ENCODE measurements at places on chromosomes 5 and 9.

- DNase-seq, result no peak
These were observed 93.5 kb upstream of the TNPO1 start for GRCh38 chr5:72722792-72723452.

GRCh38 chr5:180652771-180653170 is 3.4 kb upstream of the FLT4 start:
- DNase-seq, result no peak

DNA sequence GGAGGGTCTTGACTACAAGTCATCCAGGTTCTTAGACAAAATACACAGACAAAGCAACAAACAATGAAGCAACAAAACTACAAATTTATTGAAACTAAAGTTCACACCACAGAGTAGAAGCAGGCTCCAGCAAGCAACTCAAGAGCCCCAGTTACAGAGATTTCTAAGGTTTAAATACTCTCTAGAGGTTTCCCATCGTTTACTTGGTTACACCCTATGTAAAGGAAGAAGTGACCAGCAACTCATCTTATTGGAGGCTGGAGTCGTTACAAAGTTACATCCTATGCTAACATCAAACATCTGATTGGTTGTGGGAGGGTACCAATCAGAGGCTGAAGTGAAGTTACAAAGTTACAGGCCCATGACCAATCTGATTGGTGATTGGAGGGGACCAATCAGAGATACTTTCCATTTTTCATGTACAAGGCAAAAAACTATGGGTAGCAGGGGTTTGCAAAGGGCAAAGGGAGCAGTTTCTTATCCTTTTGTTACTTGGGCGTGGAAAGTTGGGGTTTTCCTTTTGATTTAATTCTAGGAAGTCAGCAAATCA is 2292.6 kb upstream of the C9orf72 start:
- DNase-seq, result no peak

- DNase-seq, result no peak
These were observed 278.6 kb downstream of the SPOCK1 start for GRCh38 chr5:137220523-137220927.

DNA sequence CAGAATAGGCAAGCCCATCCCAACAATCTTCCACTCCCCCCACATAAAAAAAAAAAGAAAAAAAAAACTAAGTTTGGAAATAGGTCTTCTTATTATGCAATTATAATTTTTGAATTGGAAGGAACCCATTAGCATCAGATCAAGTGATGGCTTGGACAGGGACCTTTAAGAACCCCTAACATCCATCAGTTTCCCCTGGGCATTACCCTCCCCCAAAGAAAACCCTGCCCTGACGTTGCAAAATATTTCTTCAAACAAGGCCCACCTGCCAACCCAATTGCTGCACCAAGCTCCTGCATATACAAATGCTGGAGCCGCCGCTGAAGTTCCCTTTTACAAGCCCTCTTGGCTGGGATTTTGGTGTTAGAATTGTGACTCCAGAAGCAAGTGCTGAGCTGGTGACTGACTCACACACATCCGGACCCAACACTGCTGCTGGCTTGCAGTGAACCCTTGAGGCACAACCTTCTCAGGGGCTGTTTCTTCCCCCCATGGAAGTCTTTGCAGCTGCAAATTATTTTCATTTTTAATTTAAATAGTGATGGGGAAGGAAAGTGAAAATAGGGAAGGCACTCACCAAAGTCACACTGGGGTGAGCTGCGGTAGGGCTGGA is 56.1 kb upstream of the AFAP1L1 start:
- DNase-seq, result no peak

DNA sequence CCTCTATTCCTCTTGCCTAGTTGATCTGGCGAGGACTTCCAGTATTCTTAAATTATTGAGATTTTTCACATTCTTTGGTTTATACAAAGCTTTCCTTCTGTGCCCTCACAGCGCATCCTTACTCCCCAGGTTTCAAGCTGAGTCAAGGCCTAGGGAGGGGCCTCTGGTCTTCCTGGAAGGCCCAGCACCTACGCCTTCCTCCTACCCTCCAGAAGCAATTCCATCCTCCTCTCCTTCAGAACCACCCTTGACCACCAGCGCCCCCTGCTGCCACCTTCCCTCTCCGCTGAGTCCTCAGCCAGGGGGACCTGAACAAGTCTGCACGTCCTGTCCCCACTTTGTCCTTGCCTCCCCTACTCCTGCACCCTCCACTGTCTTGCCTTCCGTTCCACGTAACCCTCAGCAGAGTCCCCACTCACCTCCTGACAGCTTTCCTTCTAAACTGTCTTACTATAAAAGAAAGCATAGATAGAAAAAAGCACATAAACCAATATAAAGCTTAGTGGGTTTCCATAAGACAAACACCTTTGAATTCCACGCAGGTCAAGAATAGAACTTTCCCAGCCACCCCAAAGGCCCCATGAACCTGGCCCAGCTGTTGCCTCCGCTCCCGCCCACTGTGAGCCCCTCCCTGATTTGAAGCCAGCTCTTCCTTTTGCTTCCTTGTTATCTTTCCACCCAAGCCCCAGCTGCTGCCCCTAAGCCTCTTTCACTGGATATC is 63.0 kb upstream of the CTSL start:
- peak; percentile 14 for DNase-seq

GRCh38 chr5:75664979-75665378 is 52.3 kb downstream of the POC5 start:
- no peak for DNase-seq

- DNase-seq, result no peak
These were observed 730.0 kb downstream of the MTRR start for GRCh38 chr5:8598996-8599395.

GRCh38 chr9:27634879-27635278 is 61.6 kb upstream of the C9orf72 start:
- DNase-seq, result no peak

GRCh38 chr9:127612939-127613582 is 984 bp downstream of the STXBP1 start:
- no peak for DNase-seq

DNA sequence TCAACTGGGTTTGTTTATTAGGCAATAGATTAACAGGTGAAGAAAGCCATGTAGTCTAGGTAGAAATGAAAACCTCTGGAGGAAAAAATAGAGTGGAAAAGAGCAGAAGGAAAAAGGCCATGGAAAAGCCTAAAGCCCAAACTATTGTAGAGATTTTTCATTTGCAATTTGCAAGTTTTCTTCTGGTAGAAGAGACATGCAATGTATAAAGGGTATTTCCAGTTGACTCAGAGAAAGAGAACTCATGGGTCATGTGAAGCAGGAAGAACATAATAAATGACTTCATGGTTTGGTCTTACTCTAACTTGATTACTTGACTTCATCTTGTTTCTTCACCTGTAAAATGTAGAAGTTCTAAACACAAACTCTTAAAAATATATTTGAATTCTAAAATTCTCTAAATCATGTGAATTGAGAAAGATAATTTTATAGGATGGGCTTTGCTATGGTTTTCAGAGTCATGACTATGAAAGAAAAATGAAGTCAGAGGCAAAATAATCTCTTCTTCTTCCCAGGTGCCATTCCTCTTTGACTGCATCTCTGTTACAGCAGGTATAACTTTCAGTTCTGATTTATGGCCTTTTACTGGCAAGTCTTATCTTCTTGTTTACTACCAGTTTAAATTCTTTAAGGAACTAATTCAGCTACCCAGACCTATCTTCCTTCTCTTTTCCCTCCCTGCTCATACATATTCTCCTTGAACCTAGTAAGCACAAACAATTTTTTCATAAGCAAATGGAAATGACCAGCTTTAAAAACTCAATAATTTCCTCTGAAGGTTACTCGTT is 47.7 kb upstream of the TMC1 start:
- DNase-seq, result no peak

DNA sequence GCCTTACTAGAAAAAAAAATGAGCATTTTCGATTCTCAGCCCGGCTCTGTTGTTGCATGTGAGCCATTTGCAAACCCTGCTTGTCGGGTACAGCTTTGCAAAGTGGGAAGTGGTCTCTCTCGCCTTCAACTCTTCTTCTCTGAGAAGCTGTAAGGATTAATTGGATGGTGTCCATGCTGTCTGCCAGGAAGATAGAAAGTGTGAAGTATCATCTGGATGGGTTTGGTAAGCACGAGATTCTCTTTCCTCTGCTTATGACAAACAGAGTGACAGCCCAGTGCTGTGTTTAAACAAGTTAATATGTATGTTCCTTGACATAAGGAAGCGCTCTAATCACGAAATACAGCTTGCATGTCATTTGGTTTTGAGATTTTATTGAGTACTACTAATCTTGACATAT is 109.1 kb upstream of the SPATA31D4 start:
- DNase-seq, result no peak

- DNase-seq, result no peak
These were observed 41.9 kb upstream of the CFAP157 start for GRCh38 chr9:127664678-127665507.

DNA sequence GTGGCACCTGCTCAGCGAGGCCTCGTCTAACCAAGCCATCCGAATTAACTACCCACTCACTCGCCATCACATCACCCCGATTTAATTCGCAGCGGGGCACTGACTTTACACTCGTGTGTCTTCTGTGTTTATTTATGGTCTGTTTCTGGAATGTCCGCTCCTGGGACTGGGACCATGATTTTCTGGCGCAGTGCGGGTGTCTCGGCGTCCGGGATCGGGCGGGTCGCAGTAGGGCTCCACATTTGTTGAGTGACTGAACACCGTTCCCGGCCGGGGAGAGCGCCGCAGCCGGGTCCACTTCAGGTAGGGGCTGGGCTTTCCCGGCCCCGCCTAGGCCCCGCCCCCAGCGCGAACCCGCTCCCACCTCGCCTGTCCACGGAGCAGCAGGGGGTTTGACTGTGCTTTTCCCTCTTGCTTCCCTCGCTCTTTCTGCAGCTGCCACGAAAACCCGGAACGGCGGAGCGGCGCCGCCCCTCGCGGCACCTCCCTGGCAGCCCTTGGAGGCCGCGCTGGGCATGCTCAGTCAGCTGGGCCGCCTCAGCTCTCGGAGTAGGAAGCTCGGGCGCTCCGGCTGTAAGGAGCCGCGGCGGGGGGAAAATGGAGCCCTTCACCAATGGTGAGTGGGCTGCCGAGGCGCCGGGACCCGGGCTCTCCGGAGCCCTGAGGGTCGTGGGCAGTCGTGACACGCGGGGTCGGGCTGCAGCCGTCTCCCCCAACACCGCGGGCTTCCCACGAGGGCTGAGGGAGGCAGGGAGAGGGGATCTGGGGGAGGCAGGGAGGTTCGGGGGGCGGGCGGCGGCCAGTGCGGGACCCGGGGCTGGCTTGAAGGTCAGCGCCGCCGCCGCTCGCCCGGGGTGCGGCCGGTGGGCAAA is at the start of gene LNPEP:
Gene LNPEP, plus strand, starts transcription at position 522 of the 872 bp plus-strand sequence. Its CDS starts 76 bp downstream, at position 598.
- DNase-seq, result peak; percentile 78

- no peak for DNase-seq
These were observed 24.0 kb downstream of the STARD4 start for GRCh38 chr5:111488353-111488752.

DNA sequence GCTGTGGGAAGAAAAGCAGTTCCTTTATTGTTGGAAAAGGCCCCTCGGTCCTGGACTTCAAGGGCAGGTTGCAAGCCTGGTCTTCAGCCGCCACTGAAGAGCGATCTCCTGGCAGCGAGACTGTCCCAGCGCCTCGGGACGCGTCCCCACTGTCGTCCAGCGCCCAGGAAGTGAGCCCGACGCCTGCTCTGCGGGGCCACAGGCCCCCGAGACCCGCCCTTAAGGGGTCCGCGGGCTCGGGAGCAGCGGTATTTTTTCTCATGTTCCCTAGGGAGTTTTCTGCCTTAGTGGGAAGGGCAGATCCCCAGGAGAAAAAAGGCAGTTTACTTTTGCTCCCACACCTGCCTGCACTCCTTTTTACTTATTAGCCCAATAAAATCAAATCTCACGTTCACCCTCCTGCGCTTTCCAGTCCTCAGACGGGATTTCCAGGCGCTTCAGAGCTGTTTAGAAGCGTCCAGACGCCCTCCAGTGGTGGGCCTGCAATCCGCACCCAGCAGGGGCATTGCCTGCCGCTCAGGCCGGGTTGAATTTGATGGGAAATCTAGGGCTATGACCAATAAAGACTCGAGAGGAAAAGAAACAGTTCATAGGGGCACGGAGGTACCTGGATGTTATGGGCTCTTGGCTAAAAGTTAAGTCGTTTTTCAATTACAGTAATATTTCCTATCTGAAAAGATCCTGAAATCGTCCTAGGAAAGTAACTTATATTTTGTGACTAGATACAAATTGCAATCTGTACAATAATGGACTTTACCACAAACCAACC is 2.8 kb upstream of the EFNA5 start:
- DNase-seq, result peak; percentile 46

DNA sequence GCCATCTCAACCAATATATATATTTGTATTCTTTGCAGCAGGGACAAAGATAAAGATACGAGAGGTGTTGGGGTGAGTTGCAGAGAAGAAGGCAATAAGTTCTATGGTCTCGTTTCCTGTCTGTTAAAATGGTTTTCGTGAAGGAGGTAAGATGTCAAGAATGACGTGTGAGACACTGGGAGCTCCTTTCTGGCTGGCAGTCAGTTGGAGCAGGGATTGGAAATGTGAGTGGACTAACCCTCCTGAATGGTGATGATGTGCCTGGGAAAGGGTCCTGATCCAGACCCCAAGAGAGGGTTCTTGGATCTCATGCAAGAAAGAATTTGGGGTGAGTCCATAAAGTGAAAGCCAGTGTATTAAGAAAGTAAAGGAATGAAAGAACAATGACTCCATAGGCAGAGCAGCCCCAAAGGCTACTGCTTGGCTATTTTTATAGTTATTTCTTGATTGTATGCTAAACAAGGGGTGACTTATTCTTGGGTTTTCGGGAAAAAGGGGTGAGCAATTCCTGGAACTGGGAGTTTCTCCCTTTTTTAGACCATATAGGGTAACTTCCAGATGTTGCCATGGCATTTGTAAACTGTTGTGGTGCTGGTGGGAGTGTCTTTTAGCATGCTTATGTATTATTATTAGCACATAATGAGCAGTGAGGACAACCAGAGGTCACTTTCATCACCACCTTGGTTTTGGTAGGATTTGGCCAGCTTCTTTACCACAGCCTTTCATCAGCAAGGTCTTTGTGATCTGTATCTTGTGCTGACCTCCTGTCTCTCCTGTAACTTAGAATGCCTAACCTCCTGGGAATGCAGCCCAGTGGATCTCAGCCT is 53.7 kb downstream of the SPATA31C2 start:
- no peak for DNase-seq

DNA sequence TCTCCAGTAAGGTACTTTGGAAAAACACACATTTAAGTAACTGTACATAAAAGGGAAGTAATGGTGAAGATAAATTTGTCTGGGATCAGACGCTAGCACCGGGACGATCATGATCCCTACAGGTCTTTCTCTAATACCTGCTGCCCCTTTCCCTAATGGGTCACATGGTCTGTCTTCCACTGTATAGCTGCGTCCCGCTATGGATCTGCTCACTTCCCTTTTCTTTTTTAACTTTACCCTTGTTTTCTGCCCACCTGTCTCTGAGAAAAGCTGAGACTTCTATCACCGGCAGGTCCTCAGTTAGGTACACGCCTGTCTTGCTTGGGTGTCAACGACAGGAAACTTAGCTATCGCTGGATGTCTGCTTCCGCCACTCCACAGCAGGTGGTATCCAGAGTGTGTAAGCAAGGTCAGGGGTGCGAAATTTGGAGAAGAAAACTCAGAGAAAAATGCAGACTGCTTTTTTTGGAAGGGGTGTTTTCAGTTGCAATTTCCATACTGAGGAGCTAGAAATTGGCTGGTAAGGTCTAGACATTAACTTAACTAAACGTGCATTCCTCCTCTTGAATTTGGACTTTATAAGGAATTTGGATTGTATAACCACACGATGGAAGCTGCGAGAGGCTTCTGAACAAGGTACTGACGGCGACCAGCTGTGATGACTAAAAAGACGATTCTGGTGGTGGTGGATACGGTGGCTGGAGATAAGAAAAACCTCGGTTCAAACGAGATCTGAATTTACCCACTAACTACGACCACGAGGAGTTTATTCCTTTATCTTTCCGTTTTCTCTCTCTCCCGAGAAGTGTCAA is 1.1 kb upstream of the ICE1 start:
- DNase-seq, result no peak

All from activated naive CD4-positive, alpha-beta T cell (primary cell).